CD4-positive, alpha-beta memory T cell (primary cell): ENCODE measurements at places on chromosomes 7 and 10.
A peak's percentile ranks its signal among the peaks of the same experiment; 100 is the strongest.

DNA sequence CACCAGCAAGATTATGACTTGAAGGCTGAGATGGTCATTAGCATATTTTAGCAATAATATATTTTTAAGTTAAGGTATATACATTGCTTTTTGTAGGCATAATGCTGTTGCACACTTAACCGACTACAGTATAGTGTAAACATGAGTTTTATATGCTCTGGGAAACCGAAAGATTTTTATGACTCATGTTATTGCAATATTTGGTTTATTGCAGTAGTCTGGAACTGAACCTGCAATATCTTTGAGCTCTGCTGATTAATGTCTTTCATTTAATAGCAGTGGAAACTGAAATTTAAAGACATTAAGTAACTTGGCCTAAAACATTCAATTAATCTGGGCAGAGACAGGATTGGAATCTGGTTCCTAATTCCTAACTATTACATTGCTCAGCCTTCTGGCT, 266.7 kb upstream of the PLXDC2 start:
- DNase-seq: no peak

GRCh38 chr10:130171196-130171595, 35.0 kb downstream of the GLRX3 start:
- peak; percentile 65 for DNase-seq

GRCh38 chr10:33416209-33416608, 81.7 kb upstream of the NRP1 start:
- DNase-seq: no peak

DNA sequence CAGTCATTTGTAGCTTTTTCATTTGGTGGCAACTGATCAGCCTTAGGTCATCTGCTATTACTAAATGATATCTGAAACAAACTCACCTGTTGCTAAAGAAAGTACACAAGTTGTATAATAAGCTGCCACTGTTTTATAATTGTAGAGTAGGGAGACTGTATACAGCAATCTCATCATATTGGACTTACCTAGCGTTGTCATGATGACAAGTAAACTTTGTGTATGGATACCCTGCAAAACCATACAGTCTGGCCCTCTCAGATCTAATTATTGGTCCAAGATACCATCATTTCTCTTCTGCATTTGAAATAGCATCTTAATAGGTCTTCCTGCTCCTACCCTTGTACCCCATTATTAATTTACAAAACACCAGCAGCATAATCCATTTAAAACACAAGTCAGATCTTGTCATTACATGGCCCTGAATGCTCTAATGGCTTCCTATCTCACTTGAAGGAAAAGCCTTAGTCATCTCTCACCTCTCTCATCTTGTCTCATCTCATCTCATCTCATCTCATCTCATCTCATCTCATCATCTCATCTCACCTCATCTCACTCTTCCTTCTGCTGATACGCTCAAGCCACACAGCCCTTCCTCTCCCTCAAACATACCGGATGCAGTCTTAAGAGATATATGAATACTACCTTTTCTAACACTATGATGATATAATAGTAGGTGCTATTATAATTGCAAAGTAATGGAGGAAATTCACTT, 540.6 kb downstream of the MDFIC start:
- no peak for DNase-seq

GRCh38 chr10:97333351-97333600, 1.3 kb downstream of the FRAT2 start:
- no peak for DNase-seq

GRCh38 chr10:127977357-127978009, 70.6 kb downstream of the PTPRE start:
- no peak for DNase-seq

GRCh38 chr7:117986645-117987269, 113.5 kb upstream of the CTTNBP2 start:
- no peak for DNase-seq

DNA sequence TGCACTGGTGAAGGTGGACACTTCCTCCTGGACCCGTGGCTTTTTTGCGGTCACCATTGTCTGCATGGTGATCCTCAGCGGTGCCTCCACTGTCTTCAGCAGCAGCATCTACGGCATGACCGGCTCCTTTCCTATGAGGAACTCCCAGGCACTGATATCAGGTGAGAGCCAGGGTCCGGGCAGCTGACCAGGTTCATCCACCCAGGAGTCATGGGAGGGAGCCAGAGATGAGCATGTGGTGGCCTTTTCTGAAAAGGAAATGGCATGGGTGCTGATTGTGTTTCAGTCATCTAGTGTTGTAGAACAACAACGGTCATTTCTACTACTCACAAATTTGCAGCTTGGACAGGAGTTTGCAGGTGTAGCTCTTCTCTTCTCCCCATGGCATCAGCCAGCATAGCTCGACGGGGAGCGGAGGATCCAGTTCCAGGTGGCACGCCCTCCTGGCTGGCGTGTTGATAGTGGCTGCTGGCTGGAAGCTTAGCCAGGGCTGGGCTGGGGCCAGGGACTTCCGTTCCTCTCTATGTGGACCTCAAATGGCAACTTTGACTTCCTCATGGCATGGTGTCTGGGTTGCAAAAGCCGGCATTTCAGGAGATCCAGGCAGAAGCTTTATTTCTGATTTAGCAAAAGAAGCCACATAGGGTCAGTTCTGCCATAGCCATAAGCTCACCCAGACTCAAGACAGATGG, 32.7 kb downstream of the SLC29A3 start:
- DNase-seq: no peak

DNA sequence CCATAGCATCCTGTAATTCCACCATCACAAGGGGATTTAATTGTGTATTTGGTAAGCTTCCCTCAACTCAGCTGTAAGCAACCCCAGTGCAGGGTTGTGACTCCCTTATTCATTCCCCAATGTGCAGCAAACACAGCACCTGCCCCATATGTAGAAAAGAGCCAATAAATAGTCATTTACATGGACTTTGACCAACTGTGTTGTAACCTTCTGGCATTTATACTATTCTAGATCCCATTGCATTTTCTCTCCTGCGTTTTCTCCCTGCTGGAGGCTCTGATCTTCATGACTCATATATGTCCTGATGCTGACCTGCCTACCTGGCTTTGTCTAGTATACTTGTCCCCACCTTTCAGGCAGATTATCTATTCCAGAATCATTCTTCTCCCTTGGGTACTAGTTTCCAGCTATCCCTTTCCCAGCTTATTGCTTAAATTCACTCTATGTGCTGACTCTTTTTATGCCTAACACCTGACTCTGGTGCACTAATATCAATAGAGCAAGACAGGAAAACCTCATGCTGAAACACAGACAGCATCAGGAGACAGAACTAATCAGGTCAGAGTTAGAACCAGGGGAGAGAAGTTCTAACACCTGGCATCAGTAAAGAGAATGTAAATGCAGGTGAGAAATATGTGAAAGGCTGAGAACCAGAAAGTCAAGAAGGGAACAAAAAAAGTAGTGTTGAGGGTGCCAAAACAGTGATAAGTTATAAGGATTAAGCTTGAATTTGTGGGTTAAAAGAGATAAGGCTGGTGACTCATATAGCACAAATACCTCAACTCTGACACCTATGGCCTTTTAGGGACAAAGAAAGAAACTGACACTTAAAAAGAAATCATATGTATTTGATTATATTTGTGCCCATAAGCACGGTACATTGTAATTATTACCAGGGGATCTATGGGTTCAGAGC, 402.7 kb downstream of the IPMK start:
- DNase-seq: no peak

- no peak for DNase-seq
Observed at GRCh38 chr7:44905002-44905635, 19.8 kb upstream of the PURB start.

- no peak for DNase-seq
Observed at GRCh38 chr7:68754414-68754813, 843.9 kb upstream of the AUTS2 start.

GRCh38 chr7:83832009-83832408, 183.1 kb upstream of the SEMA3E start:
- no peak for DNase-seq

DNA sequence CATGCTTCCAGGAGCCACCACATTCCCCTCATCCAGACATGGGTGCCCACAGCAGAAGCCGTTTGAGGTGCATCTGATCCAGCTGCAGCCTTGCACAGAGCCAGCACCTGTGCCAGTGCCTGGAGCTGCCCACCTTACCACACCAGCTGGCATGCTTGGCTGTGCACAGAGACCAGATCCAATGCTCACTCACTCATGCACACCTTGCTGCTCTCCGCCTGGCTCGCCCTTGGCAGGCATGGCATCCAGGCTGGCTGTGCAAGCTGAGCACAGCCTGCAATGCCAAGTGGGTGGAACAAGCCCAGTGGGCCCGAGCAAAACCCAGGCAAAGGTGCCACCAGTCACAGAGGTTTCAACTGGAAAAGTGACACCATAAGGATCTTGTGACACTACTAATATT, 66.9 kb upstream of the SEMA3A start:
- DNase-seq: no peak

GRCh38 chr10:89442289-89442688, 27.9 kb downstream of the IFIT5 start:
- DNase-seq: no peak

DNA sequence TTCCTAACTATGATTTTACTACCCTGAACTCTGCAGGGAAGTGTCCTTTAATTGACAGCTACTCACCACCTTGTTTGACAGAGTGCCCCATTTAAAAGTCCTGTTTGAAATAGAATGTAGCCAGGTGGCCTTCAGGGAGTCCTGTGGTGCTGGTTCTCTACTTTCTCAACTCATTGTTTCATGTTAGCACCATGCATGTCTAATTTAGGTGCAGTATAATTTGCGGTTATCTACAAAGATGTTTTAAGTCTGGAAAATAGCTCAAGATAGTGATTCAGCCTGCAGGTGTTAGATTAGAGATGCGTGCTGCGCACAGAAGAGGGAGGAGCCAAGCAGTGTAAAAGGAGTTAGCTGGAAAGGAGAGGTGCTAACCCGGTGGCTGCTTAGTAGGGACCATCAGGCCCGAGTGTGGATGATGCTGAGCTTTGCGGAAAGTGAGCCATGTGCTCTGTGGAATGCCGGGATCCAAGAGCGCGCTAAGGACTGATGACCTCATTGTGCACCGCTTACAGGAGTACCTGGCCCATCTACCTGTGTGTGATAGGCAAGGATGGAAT, 1.2 kb downstream of the CCM2 start:
- DNase-seq: peak; percentile 90

DNA sequence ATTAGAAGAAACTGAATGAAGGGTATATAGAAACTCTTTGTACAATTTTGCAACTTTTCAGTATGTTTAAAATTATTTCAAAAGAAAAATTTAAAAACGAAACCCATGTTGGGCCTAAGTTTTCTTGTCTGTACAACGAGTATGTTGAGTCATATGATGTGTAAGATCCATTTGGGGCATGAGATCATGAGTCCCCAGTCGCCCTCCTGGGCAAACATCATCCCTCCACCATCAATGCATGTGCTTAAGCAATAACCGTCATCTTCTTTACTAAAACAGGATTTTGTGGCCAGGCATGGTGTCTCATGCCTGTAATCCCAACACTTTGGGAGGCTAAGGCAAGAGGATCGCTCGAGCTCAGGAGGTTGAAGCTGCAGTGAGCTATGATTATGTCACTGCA, 54.2 kb upstream of the CDCA7L start:
- DNase-seq: no peak

DNA sequence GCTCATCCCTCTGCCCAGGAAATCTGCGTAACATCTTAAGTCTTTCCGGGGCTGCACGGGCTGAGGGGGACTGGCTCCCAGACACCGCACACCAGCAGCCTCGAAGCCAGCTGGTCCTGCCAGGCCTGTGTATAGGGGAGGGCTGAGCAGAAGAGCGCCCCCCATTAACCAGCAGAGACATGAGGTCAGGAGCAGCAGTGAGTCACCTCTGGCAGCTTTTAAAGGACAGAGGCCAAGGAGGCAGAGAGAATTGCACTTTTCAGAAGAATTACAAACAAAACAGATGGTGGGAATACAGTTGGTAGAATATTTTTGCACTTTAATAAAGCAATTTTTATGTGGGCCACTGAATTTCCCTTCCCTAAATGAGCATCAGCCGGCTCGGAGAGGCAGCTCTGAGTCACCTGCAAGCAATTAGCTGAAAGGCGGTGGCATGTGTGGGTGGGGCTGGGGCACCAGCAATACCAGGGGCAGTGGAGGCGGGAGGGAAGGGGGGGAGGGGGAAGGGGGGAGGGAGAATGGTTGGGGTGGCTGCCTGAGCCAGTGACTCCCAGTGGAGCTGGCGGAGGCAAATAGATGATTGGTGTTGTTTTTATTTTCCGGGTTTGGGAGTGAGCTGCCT, 39.1 kb downstream of the GOLGA7B start:
- DNase-seq: no peak

GRCh38 chr7:121484089-121484763, 88.1 kb upstream of the FAM3C start:
- no peak for DNase-seq

- no peak for DNase-seq
Observed at GRCh38 chr7:95780665-95781064, 8.3 kb downstream of the DYNC1I1 start.

DNA sequence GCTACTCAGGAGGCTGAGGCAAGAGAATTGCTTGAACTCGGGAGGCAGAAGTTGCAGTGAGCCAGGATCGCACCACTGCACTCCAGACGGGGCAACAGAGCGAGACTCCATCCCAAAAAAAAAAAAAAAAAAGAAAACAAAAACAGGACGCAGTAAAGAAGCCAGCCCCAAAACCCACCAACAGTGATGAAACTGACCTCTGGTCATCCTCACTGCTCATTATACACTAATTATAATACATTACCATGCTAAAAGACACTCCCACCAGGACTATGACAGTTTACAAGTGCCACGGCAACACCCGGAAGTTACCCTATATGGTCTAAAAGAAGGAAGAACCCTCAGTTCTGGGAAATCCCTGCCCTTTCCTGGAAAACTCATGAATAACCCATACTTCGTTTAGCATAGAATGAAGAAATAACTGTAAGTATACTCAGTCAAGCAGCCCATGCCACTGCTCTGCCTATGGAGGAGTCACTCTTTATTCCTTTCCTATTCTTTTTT, 40.0 kb upstream of the EIF4H start:
- DNase-seq: no peak

- no peak for DNase-seq
Observed at GRCh38 chr7:70926666-70927065, 205.3 kb upstream of the GALNT17 start.

DNA sequence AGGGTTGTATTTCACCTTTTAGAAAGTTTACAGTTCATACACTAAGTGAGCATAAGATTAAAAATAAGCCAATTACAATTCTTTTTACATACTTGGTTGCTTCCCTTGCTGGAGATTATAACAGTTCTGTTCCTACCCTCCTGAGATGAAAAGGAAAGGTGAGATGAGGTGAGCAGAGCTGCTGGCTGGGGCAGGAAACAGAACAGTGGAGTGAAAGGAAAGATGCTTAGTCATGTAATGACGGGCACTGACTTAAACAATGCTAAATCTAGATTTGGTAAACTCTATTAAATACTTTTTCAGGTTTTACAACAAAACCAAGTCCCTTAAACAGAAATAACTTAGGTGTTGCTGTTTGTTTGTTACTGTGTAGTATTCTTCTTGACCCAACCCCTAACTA, 19.9 kb upstream of the ZEB1 start:
- no peak for DNase-seq

GRCh38 chr10:131081376-131081775, 230.1 kb downstream of the TCERG1L start:
- no peak for DNase-seq

GRCh38 chr7:90709501-90710465, 113.7 kb downstream of the CDK14 start:
- no peak for DNase-seq
